ENCODE measurements at places on chromosomes 1 and 21.

GRCh38 chr1:60924165-60924564, 158.2 kb upstream of the NFIA start:
- no peak for DNase-seq

- no peak for DNase-seq
Measured at GRCh38 chr1:227318853-227319607, 738 bp upstream of the CDC42BPA start.

DNA sequence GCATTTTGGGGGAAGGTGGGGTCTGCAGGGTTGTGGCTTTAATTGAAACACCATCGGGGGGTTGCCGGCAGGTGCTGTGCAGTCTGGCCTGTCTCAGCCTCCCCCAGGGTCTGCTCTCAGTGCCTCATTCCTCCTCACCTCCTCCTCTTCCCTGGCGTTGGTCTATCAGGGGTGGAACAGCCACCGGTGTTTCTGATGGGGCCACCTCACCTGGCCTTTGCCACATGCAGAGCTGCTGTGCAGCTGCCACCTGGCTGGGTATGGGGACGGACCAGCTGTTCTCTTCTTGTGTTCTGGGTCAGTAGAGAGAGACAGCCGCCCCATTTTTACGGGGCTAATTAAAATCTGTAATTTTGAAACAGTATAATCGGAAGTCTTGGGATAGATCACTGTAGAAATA, 53.9 kb downstream of the SPSB1 start:
- no peak for DNase-seq

- DNase-seq = no peak
Measured at GRCh38 chr1:61184040-61184713, 101.8 kb downstream of the NFIA start.

DNA sequence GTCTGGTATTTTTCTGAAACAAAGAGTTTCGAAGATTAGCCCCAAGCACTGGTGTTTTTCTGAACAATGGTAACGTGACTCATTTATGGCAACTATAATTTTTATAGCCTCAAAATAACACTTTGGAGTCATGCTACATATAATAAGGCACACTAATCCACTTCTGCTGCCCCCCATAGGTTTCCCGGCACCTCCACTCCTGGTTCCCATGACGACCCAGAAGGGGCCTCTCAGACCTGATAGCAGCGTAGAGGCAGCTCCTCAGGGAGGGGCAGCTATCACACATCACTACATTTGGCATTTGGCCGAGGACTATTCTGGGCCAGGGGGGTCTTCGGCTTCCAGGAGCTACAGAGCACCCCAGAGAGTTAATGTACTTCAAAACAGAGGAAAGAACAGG, 23.3 kb downstream of the CAPN8 start:
- DNase-seq = no peak

DNA sequence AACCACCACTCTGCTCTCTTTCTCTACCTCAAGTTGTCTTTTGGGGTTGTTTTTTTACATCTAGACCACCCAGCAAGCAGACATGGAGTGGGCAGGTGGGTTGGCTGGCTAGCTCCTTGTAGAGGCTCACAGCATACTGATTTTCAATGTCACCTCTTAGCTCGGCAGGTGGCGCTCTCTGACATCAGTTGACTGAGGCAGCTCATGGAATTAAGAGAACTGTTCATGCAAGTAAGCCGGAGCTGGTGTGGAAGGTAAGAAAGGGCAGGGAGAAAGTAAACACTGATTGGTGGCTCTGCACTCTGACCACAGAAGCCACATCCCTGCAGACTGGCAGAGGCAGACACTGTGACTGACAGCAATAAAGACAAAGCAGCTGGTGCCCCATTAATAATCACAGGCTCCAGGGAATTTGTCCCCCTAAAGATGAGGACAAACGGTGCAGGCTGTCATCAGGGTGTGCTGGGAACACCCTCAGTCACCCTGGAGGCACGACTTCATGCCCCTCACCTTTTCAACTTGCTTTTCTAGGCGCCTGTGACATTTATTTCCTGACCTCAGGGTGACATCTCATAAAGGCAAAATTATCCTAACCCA, 226.8 kb downstream of the LMX1A start:
- no peak for DNase-seq

GRCh38 chr1:12201352-12202189, 28.3 kb upstream of the VPS13D start:
- no peak for DNase-seq

DNA sequence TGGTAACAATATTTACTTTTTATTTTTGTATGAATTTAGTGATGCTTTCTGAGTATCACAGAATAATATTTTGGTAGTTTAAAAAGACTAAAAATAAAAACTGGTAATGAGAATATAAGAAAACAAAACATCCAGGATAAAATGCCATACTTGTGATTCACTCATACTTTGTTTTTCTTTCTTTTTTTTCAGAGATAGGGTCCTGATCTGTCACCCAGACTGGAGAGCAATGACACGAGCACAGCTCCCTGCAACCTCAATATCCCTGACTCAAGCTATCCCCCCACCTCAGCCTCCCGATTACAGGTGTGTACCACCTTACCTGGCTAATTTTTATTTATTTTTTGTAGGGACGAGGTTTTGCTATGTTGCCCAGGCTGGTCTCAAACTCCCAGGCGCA, 64.2 kb upstream of the ADAM30 start:
- DNase-seq = no peak

DNA sequence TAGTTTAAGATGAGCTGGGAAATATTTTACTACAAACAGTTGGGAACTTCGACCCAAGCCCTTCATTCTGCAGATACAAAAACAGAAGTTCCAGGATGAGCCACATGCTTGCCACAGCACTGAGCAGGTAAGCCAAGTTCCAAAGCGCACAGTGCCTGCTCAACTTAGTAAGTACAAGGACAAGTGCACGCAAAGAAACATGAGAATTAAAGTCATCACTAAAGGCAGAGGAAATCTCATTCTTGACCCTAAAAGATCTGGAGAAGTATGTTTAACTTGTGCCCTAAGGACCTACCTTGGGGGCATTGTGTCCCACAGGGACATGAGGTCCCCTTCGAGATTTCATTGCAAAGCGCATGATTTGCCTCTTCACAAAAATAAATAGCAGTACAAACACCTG, 1.2 kb upstream of the UBAP2L start:
- no peak for DNase-seq

GRCh38 chr1:50822035-50822776, 137.9 kb downstream of the FAF1 start:
- no peak for DNase-seq

- DNase-seq = no peak
Measured at GRCh38 chr1:4023678-4024077, 123.6 kb upstream of the C1orf174 start.

GRCh38 chr1:31470794-31471315, 57.8 kb downstream of the SERINC2 start:
- DNase-seq = no peak

- DNase-seq = no peak
Measured at GRCh38 chr1:235434001-235434400, 66.8 kb downstream of the TBCE start.

DNA sequence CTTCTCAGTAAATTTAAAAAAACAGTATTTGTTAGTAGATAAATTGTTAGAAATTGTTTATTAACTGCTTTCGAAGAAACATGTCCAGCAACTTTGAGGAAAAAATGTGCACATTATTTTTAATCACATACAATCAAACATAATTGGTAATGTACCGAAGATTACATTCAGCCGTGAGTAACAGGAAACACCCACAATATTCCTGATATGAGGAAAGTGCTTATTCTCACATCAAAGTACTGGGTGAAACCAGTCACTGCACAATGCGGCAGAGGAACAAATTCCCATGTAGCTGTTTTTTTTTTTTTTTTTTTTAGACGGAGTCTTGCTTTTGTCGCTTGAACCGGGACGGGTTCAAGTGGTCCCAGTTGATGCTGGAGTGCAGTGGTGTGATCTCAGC, 9.7 kb downstream of the ACBD3 start:
- DNase-seq = no peak

- peak; percentile 96 for DNase-seq
Measured at GRCh38 chr1:48471691-48472576, at the start of gene SPATA6. SPATA6 (minus strand) TSS chr1:48472204; CDS start chr1:48472008, 196 bp downstream.

DNA sequence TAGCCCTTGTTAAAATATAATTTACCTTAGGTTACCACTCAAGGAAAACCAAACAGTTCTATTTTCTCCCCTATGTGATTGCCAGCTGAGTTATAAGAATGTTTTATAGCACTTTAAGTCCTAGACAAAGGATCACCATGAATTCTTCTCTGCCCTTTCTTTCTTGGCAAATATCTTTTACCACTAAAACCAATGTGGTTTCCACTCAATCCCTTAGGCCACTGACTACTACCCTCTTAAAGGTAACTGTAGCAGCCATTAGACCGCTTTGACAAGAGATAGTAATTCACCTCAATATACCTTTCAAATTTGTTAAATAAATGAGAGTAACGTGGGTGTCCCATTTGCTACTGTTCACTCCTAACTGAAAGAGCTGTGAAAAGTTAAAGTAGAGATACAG, 307.9 kb upstream of the PRMT6 start:
- DNase-seq = no peak

DNA sequence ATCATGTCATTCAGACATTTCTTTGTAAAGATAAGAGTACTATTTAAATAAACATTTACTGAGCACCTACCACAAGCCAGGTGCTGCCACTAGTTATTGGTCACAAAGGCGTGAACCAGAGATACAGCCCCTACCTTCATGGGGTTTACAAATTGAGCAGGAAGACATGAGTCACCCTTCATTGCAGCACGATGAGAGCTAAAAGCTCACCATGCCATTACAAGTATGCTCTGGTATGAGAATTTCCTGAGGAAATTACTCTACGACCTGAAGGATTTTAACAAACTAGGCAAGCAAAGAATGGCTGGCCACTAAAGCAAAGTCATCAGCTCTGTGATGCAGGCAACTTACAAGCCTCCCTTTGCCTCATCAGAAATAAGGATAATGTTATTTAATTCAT, 346.8 kb downstream of the BRINP2 start:
- DNase-seq = no peak

DNA sequence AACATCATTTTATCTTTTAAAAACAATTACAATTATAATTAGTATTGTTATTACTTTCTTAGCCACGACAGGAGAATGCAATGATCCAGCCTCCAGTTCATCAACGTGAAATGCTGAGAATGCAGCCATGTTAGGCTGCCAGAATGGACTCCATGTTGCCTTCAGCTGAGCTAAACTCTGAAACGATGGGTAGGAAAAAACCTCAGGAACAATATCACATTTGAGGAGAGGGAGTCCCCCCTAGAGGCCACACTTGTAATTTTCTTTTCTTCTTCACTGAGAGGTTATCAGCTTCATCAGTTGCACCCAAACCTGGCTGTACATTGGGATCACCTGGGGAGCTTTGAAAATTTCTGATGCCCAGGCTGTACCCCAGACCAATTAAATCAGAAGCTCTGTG, 34.6 kb upstream of the DNAH14 start:
- no peak for DNase-seq

- DNase-seq = no peak
Measured at GRCh38 chr21:45169682-45170081, 95.3 kb downstream of the ADARB1 start.

DNA sequence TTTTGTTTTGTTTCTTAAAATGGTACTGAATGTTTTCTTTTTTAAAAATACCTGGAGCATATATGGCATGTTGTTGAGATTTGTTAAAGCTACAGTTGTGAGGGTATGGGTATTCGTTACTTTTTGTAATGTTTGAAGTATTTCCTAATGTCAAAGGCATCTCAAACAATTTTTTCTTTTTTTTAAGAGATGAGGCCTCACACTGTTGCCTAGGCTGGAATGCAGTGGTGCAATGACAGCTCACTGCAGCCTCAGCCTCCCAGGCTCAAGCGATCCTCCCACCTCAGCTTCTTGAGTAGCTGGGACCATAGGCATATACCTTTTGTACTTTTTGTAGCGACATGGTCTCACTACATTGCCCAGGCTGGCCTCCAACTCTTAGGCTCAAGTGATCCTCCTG, 16.1 kb downstream of the CLCN6 start:
- no peak for DNase-seq

DNA sequence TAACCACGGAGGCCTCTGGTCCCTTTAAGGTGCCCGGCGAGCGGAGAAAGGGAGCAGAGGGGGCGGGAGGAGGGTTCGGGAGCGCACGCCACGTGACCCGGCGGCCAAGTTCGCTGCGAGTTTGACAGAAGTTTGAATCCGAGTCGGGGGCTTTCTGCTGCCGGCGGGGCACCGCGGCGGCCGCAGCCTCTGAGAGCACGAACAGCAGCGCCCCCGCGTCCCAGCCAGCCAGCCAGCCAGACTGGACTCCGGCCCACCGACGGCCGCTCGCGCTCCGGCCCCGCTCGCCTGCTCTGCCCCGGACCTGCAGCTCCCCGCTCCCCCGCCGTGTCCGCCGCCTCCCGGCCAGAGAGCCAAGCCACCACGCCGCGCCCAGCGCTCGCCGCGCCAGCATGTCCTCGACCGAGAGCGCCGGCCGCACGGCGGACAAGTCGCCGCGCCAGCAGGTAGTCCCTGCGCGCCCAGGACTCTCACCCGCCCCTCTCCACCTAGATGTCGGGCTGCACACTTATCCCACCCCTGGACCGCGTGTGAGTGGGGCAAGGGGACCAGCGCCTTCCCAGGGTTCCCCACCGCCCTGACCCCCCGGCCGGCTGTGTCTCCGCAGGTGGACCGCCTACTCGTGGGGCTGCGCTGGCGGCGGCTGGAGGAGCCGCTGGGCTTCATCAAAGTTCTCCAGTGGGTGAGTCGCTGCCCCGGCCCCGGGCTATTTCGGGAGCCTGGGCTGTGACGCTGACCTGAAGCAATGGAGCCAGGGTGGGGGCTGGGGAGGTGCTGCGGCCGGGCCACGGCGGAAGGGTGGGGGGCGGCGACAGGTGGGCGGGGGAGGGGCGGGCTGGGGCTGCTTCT, at the start of gene SYPL2:
Gene SYPL2 (plus strand): TSS at position 95 of the 849 bp plus-strand sequence. CDS start 298 bp downstream, at position 393.
- DNase-seq = no peak

- peak; percentile 38 for DNase-seq
Measured at GRCh38 chr21:45152265-45152746, 77.9 kb downstream of the ADARB1 start.

DNA sequence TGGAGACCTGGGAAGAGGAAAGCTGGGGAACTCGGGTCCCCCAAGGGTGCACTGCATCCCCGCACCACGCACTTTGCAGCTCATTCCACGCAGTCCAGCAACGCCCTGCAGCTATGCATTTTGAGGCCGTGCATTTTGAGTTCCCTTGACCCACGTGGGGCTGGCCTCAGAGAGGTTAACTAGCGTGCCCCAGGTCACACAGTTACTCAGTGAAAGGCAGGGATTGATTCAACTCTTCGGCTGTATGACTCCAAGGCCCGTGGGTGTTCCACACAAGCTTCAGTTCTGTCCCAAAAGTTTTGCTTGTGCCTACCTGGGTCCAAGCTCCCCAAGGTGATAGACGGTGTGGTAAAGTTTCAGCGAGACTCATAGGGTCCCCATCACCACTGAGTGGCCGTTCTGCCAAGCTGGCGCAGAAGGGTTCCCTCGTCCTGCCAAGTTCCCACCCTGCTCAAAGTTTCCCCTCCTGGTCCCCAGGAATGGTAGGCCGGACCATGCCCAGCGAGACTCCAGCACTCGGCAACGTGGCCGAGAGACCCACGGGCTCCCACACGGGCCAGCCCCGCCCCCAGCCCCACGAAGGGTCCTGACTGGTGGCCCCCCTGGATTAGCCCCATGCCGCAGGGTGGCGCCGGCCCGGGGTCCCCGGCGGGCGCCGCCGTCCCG, 611 bp downstream of the HSPG2 start:
- DNase-seq = no peak

- DNase-seq = no peak
Measured at GRCh38 chr1:61165402-61165801, 83.0 kb downstream of the NFIA start.
